ENCODE measurements at places on chromosomes 3 and 15. TPM values are rescaled to one million over a fixed set of nuclear protein-coding genes. Genes with fewer than 3 reads are reported as not detected.

Gene DUT
- total RNA-seq = 117 TPM

Gene RRP9
- total RNA-seq = 30.4 TPM

Gene TM4SF4
- total RNA-seq = 1.3 TPM

Gene ZNF80
- total RNA-seq = not detected

Gene WDR72
- not detected for total RNA-seq

Data from HFFc6 (cell line).